ENCODE measurements at places on chromosomes 3 and 15.

DNA sequence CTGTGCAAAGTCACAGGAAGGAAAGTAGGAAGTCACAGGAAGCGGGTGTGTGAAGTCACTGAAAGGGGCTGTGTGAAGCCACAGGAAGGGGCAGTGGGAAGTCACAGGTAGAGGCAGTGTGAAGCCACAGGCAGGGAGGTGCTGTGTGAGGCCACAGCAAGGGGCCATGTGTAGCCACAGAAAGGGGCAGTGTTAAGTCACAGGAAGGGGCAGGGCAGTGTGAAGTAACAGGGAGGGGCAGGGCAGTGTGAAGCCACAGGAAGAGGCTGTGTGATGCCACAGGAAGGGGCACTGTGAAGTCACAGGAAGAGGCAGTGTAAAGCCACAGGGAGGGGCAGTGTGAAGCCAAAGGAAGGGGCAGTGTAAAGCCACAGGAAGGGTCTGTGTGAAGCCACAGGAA lies 36.5 kb downstream of the GASK1A start:
- DNase-seq, result no peak

DNA sequence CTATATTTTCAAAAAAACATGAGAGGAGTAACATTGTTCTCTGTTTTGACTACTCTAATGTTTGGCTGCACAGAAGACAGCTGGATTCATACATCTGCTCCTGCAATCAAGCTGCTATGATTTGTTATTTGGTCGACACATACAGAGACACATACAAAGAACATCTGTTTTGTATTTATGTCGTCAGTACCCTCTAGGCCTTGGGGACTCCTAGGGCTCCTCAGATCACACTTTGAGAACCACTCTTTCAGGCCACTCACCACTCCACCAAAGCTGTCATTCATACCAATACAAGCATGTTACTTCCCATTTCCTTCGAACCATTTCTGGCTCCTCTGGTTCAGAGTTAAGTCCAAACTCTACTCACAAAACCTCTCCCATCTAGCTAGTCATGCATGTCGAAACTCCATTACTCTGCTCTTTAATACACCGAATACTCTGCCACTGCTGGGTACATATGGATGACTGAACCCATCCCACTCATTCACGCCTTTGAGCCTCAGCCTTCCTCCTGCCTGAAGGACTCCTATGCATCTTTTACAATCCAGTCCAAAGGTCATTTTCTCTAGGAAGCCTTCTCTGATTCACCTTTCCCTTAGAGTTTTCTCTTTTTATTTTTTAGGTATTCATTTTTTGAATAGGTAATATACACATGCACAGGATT lies 102.9 kb upstream of the ARHGEF3 start:
- DNase-seq, result no peak

DNA sequence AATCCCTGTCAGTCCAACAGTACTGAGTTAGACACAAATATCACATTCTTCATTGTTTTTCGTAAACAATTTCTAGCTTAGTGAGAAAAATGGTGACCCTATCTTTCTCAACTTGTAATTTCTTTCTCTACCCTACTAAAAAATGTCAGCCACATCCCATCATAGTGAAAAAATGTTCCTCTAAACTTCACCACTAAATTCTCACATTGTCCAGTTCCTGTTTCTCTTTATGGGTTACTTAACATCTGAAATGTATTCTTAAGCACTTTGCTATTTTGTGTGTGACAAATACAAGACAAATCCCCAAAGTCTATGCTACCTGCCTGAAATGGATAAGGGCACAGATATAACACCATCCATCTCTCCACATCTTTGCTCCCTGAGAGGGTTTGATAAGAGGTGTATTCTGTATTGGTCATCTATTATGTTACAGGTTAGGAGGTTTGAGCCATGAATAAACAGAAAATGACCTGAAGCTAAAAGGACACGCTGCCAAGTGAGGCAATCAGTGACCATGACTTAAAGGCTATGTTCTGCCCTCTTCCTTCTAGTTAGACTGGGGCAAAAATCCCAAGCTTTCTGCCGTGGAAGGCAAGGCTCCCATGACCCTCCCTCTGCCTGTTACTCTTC lies 118.2 kb downstream of the GADL1 start:
- DNase-seq, result no peak

- DNase-seq, result no peak
Observed at GRCh38 chr3:122409446-122409845, 6.4 kb downstream of the WDR5B start.

DNA sequence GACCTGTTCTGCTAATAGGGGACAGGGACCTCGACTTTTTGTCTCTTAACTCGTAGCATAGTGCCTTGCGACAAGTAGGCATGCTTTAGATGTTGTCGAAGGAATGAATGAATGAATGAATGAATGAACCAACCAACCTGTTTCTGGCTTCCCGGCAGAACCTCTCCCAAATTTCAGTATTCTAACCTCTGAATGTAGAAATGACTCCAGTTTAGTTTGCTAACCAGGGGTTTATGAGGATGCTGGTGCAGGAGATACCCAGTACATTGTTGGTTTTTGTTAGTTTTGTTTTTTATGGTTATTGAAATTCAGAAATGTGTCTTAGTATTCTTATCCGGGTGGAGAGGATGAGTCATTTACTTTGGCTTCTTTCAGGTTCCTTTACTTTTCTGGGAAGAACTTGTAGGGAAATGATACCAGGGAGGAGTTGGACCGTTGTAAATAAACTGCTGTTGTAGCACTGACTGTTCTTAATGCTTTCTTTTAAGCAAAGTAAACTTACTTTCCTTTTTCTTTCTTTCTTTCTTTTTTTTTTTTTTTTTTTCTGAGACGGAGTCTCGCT lies 29.6 kb upstream of the EHHADH start:
- DNase-seq, result no peak

- no peak for DNase-seq
Observed at GRCh38 chr3:143155756-143156155, 36.2 kb downstream of the CHST2 start.

- DNase-seq, result no peak
Observed at GRCh38 chr15:58295637-58296215, 136.1 kb upstream of the LIPC start.

DNA sequence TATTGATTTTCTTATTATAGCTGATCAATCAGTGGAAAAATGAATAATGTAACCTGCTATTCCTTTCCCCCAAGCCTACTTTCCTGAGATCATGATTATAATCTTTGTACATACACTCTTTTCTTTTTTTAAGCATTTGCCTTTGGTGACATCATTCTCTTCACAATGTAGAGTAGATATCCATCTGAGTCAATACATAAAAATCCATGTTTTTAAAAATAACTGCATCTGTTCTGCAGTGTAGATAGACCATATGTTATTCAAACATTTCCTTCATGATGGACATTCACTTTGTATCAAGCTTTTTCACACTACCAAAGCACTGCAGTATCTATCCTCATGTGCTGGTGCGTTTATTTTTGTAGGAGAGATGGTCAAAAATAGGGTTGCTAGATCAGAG lies 211.1 kb downstream of the PTPRG start:
- DNase-seq, result no peak

GRCh38 chr3:72345237-72345878 lies 502.9 kb downstream of the SHQ1 start:
- no peak for DNase-seq

DNA sequence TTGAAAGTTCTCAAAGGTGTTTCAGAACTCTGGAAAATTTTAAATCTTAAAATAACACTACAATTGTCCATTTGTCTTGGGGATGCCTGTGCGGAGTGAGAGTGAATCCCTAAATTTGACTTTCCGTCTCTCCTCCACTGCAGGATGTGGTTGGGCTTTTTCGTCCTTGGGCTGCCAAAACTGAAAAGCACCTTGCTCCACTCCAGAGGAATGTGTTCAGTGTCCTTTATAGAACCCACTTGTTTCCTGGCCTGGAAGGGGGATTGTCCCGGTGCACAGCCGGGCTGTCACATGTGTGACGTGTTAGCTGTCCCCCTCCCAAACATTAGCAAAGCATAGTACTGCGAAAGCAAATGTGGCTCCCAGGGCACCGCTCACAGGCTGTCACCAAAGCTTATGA lies 69.6 kb upstream of the ATP10A start:
- DNase-seq, result no peak

GRCh38 chr3:192060160-192060781 lies 599.3 kb downstream of the PYDC2 start:
- DNase-seq, result no peak

GRCh38 chr15:75095594-75095993 lies 72.2 kb downstream of the PPCDC start:
- no peak for DNase-seq
